ENCODE measurements at places on chromosomes 4 and X.
A peak's percentile ranks its signal among the peaks of the same experiment; 100 is the strongest.

GRCh38 chr4:20464381-20464780 lies 212.7 kb downstream of the SLIT2 start:
- no peak for DNase-seq

DNA sequence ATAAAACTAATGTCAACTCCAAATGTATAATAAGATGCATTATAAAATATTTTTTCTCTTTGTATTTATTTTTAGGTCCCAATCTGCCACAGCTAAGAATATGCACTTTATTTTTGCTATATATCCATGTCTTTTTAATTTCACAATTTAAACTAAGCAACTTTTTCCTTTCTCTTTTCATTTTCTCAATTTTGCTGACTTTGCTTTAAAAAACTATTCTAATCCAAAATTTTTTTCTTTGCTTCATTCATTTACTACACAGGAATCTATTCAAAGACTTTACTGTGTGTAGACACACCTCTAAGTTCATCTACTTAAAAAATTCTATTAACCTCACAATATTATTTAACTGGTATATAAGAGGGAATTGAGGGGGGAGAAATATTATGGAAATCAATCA lies 201.9 kb downstream of the ADGRA3 start:
- DNase-seq = no peak

GRCh38 chr4:136893573-136893972 lies 638.7 kb downstream of the PCDH18 start:
- no peak for DNase-seq

DNA sequence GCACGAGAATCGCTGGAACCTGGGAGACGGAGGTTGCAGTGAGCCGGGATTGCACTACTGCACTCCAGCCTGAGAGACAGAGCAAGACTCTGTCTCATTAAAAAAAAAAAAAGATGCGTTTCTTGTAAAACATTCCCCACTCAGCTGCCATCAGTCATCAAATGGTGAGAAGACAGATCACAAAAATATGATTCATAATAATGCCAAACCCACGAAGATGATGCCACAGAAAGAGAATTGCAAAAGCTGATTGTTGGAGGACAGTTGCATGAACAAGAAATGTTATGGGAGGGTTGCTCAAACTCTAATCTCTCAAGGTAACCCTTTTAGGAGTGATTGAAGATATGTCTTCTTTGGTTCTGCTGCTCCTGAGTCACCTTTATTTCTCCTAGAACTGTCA lies 21.4 kb upstream of the SMIM14 start:
- DNase-seq = no peak

DNA sequence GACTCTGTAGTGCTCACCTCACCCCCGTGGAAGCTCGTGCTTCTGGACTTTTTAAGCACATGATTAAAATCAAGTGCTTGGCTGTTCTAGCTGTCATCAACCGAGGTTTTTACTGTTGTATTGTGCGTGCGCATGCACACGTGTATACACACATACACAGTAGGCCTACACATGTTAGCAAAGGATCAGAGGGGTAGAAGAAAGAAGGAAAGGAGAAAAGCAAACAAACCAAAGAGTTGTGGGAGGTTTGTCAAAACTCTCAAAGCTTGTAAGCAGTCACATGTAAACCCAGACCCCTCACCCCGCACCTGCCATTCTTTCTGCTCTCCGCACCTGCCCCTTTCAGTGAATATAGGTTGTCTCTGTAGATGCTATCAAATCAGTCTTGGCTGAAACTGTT lies 311.8 kb downstream of the HS3ST1 start:
- DNase-seq = no peak

- no peak for DNase-seq
Measured at GRCh38 chr4:142528433-142528832, 317.7 kb downstream of the INPP4B start.

- no peak for DNase-seq
Measured at GRCh38 chr4:138869631-138870030, 145.9 kb upstream of the NOCT start.

DNA sequence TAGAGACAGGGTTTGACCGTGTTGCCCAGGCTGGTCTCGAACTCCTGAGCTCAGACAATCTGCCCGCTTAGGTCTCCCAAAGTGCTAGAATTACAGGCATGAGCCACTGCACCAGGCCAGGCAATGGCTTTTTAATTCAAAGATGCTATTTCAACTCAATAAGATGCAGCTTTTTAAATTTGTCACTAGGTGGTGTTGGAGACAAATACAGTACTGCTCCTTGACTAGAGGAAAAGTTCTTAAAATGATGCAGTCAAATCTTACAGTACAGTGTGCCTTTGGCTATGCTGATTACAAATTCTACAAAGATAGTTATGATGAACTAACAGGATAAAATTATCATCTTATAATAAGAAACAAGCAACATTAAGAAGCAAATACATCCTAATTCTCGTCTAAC lies 441.1 kb downstream of the KCNIP4 start:
- DNase-seq = peak; percentile 59

DNA sequence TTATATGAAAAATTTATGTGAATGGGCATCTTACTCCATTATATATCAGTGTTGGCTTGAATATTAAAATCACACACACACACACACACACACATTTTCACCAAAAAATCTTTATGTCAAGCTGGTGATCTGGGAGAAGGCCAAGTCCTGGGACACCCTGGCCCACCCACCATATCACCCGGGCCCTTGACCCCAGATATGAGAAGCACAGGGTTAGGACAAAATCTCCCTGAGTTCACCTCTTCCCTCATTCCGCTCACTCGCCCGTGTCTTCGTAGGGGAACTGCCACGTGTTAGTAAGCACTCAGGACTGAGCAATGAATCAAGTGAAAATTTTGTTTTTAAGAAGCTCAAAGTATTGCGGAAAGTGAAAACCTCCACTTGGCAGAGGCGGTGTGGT lies 103.8 kb upstream of the PSAPL1 start:
- no peak for DNase-seq
